ENCODE measurements at places on chromosomes 12 and 14. TPM values are rescaled to one million over a fixed set of nuclear protein-coding genes. Genes with fewer than 3 reads are reported as not detected.

LRTM2 gene
- not detected for total RNA-seq

KCNMB4 gene
- total RNA-seq = 3.3 TPM

PAPLN gene
- total RNA-seq = 5.8 TPM

ISM2 gene
- not detected for total RNA-seq

TROAP gene
- total RNA-seq = 1.1 TPM

TMEM63C gene
- 0.26 TPM for total RNA-seq

RIPK3 gene
- total RNA-seq = 15.8 TPM

ACVR1B gene
- 24.0 TPM for total RNA-seq

KRT74 gene
- not detected for total RNA-seq

TGM1 gene
- total RNA-seq = 5.7 TPM

- no peak for DNase-seq
These were observed 86.2 kb downstream of the ALG10B start for GRCh38 chr12:38402811-38403210.

GRCh38 chr14:72164420-72165228 is 232.4 kb downstream of the RGS6 start:
- no peak for DNase-seq

DNA sequence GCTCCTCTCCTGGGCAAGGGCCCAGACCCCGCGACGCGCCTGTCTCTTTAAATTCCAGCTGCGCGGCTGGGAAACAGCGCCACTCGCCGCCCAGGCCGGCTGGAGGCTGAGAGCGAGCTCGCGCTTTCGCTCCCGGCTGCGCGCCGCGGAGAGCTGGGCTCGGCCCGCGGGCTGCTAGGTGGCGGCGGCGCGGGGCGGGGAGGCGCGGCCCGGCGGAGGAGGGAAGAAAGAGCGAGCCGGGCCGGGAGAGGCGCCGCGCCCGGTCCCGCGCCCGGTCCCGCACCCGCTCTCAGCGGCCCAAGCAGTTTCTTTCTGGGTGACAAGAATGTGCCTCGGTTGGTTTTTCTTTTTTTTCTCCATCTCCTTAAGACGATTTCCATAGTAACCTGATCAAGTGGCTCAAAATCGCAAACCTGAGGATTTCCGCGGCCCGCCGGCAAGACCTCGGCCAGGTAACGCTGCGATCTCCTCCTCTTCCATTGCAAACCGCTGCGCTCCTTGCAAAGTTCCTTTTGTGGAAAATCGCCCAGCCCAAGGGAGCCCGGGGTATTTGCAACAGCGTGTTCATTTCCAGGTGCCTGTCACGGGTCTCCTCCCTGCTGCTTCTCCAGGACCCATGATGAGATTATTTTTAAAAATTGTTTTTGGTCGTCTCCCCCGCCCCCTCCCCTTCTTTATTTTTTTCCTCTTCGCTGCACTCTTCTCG is 259.5 kb upstream of the E2F7 start:
- DNase-seq = peak; percentile 91

DNA sequence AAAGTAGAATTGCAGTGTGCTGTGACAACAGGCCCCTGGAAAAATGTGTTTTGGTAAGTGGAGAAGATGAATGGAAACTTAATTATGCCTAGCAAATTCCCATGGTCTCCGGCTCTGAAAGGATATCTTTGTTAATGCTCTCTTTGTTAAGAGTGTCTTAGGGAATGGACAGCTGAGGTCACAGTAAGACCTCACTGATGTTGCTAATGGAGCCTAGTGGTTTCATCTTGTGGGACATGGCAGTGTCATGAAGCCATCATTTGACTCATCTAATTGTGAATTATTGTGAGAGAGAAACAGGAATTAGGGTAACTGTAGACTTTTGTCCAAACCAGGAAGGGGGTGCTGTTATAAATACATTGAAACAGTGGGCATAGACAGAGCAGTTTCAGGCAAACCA is 330.3 kb downstream of the TMTC2 start:
- DNase-seq = no peak

DNA sequence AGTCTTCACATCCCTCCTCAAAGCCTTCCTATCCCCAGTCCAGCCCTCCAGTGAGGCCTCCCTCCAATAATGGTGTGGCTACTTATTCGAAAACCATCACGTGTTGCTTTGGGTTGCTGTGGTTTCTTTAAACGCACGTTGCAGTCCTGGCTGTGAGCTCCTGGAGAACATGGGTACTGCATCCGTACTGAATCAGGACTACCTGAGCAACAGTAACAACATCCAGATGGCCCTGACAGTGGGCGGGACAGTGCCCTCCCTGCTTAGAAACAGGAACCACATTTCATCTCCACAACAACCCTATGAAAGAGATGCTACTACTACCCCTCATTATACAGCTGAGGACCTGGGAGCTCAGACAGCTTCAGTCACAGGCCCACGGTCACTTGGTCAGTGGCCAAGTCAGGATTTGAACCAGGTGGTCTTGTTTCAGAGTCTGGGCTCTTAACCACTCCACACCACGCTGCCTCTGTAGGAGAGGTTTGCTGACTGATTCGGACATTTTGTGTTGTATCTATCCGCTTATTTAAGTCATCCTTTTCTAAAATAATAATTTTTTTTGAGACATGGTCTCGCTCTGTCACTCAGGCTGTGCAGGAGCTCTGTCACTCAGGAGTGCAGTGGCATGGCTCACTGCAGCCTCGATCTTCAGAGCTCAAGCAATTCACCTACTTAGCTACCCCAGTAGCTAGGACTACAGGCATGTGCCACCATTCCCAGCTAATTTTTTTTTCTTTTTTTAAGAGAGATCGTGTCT is 104.8 kb downstream of the DPF3 start:
- DNase-seq = no peak

DNA sequence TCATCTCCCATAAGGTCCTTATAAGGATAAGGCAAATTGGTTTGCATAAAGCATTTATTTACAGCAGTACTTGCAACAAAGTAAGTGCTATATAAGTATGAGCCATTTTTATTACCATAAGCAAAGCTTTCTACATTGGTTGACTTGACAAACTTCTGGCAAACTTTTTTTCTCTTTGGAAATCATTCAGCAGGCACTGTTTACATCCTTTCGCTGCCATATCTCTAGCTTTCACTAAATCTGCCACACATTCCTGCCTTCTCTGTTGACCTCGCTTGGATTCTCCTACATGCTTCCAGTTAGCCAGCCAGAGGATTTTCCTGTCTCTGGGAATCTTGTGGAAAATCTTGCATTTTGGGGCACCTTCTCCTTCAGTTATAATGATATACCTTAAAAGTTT is 21.8 kb upstream of the HDAC7 start:
- no peak for DNase-seq

DNA sequence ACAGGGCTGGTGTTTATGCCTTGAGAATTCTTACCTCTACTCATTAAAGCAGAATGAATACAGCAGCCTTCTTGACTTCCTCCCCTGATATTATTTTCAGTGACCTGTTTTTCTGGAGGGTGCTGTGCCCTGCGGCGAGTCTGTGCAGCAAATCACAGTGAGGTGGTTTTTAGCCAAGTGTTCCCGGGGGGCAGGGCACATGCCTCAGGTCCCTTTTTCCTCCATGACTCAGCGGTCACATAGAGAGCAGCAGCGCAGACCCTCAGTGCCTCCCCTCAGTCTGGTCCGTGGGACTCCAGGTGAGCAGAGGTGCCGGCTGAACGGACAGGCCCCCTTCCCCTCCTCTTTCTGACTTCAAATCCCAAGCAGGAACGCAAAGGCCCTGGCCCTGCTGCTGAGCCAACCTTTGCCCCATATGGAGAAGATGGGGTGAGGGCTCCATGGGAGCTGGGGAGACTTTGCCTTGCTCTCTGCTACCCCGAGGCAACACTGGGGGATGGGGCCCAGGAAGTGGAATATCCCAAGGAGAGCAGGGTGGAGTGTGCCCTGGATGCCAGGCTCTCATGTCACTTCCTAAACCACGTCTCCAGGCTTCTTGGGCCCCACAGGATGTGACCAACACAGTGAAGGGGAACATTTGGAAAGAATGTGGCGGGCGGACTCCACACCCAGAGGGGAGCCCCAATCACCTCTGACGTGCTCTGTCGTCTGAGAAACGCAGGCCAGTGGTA is 90.0 kb downstream of the DHRS2 start:
- no peak for DNase-seq

GRCh38 chr12:90621927-90622326 is 333.0 kb downstream of the CCER1 start:
- no peak for DNase-seq

GRCh38 chr14:98634043-98634820 is 637.8 kb downstream of the BCL11B start:
- DNase-seq = no peak

DNA sequence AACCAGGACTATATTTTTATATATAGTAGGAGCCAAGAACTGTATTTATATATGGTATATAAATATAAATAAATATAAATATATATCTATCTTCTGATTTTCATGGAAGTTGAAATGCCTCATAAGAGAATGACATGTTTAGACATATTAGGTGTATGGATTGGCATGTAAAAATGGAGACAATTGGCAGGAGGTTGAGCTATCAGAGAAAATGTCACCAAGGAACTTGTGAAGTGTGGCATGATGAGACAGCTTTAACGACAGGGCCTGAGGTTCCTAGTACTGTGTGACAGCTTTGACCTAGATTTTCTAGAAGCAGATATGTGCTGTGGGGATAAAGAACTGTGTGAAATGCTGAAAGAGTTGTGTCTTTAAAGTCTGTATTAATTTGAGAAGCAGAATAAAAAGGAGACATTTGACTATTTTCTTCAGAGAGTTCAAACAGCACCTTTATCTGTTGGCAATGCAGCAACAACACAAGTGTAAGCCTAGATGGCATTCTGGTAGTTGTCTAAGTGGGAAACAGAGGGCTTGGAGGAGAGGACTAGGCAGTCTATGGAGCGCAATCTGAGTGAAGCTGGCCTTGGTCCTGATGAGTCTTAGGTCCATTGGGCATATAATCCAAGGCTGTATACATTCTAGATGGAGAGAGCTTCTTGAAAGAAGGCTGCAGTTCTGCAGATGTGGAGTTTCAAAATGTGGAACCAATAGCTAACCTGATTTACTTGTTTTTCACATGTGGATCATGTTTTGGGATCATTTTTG is 47.7 kb upstream of the MDGA2 start:
- DNase-seq = no peak

DNA sequence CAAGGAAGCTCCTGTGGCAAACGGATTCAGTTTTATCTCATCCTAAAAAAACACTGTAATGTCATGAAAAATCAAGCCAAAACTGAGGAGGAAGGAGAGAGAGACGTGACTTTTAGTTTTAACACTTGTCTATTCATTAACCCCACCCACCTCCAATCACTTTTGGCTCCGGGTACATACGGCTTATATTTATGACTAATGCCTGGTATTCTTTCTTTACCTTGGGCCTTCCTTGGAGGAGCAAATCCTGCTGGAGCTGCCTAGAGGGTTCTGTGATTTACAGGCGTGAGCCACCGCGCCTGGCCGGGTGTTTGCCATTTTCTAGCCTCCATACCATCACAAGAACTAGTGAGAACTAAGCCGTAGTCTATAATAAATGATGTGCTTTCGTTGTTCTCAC is 60.8 kb upstream of the RTRAF start:
- no peak for DNase-seq

DNA sequence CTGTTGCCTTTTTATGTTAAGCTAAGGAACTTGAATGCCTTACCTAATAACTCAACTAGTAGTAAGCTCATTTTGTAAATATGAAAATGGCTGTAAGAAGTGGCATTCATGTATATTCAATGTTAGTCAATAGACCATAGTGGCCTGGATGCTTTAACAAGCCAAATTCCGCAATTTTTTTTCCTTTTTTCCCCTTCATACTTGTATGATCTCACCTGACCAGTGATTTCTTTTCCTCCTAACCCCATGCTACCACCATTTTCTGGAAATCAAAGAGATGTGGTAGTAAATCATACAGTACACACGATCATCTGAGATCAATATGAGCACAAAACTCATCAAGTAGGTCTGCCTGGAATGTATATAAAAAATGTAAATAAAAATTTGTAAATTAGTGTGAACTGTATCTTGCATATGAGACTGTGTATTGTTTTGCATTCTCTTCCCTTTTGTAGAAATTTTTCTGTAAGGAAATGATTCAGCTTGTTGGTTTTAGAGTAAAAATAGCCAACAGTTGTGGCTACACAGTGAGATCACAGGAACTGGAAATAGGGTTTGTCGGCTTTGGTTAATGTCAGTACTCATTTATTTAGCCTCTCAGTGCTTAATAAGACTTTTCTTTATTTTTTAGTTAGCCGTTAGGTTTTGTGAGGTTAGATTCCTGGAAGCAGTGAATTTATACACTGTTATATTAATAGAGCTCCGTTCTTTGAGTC is 62.5 kb downstream of the ETNK1 start:
- no peak for DNase-seq

GRCh38 chr14:71621276-71621675 is 311.0 kb upstream of the RGS6 start:
- no peak for DNase-seq

DNA sequence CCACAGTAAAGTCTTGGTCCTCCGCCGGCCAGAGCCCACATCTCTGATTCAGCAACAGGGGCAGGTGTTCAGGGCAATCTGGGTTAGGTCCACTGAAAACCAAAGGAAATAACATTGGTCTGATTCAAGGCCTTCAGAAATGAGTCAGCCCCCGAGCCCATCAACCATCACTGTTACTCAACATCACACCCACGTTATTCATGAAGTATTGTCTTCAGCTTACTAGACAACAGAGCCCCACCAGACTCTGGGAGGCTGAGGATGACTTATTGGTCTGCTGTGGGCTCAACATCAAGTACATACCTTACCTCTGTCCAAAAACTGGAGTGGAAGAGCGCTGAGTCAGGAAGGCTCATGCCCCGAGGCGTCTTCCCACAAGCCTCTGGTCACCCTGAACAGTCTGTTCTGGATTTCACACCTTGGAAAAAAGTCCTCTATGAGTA is 97.5 kb downstream of the ZFP36L1 start:
- peak; percentile 71 for DNase-seq

DNA sequence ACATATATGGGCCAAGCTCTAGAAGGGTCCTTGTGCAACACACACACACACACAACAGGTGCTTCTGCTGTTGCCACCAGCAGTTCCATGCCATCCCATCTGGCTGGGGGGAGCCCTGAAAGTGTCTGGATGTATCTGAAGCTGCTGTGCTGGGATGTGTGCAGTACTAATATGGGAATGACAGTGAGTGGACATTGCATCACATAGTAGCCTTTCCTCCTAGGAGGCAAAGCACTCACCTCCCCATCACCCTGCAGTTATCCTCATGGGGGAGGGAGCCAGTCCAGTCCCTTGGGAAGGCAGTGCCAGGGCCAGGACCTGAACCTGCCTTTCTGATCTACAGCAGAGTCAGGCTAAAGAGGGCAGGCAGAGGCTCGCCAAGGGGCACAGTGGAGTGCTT is 208.9 kb downstream of the CACNA1C start:
- DNase-seq = no peak

- no peak for DNase-seq
These were observed 4.5 kb downstream of the GRIN2B start for GRCh38 chr12:13976880-13977279.

DNA sequence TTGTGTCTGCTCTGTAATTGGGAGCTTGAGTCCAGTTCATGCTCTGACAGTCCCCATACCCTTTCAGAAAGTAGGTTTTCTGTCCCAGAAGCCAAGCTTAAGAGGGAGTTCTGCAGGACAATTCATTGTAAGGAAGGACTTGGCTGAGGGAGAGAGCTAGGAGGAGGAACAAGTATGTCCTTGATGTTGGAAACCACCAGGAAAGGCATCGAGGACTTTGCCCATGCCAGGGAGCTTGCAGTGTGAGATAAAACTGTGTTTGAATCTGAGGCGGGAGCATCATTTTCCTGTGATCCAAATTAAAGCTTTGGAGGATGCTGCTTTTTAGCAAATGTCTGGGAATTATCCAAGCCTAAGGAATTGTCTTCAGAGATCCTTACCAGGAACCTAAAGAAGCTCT is 175.3 kb downstream of the EMP1 start:
- DNase-seq = no peak

- DNase-seq = no peak
These were observed 264.2 kb downstream of the TMEM132C start for GRCh38 chr12:128531170-128531569.

Measured in aorta (tissue), 5 donors.